Stimulated activated CD8-positive, alpha-beta memory T cell treated with anti-CD3 and anti-CD28 coated beads, Interleukin-4, amount 100 ng/mL, for 1 hour (primary cell): ENCODE measurements at places on chromosomes 1 and 21.

DNA sequence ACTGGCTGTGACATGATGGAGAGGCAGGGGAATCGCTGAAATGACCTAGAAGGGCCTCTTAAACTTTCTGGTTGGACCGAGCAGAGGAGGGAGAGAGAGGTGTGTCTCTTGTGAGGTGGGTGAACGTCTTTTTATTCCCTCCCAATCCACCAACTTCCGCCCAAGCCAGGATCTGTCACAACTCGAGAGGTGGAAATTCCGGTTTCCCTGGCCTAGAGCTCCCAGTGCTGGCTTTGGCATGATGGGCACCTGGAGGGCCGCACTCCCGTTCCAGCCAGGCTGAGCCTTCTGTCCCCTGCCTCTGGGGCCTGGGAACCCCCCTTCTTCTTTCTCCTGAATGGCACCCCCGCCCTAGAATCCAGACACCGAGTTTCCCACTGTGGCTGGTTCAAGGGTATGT lies at the start of gene SEMA4A:
SEMA4A (plus strand) TSS at position 224 of the 400 bp plus-strand sequence. CDS start 994 bp downstream, outside the sequence.
- DNase-seq = no peak

- DNase-seq = no peak
Observed at GRCh38 chr1:58266242-58266641, 280.3 kb downstream of the OMA1 start.

- no peak for DNase-seq
Observed at GRCh38 chr1:53047737-53048736, 14.0 kb upstream of the PODN start.

DNA sequence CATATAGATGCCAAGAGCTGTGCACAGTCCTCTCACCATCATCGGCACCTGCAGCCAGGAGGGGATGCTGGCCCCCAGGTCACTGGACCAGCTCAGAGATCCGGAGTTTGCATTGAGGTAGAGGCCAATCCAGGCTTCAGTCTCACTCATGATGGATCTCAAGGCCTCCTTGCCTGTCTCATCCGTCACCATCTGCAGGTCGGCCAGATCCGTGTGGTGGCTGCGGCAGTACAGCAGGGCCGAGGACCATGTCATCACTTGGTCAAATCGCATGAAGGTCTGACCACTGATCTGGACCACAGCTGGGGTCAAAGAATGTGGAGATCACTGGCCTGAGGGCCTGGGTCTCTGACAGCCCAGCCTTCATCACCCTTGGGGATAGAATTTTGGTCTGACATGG lies 6.6 kb downstream of the CLEC20A start:
- no peak for DNase-seq

DNA sequence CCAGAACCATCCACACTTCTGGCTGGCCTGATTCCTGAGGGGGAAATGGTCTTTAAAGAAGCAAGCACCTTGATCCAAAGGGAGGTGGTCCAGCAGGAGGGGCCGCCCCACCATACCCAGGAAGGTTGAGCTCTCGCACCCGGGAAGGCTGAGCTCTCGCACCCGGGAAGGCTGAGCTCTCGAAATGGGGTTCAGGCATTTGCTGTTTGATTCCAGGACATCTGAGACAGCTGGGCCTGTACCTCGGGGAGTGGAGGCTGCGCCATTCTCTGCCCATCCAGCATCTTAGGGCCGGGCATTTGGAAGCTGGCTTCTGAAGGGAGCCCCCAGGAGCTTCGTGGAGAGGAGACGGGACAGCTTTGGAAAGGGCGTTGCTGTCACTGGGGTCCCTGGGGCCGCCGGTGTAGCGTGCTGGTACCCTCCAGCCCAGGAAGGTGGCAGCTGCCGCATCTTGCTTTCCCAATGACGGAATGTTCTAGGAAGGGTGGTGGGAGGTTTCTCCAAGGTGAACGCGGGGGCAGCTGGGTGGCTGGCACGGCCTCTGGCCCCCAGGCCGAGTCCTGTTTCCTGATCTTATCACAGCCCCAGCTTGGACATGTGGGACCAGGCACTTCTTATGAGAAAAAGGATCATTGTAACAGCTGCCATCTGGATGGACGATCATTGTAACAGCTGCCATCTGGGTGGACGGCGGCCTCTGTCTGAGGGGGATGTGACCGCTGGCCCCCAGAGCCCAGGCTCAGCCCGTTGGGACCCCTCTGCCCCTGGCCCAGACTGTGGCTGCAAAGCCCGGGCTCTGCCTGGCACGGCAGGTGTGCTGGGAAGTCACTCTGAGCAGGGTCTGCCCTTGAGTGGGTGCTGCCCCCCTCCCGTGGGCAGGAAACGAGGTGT lies 61.6 kb downstream of the COL18A1 start:
- no peak for DNase-seq
